ENCODE measurements at places on chromosomes 4 and X. TPM values are rescaled to one million over a fixed set of nuclear protein-coding genes. Genes with fewer than 3 reads are reported as not detected.

- DNase-seq, result no peak
These were observed 316.2 kb downstream of the CENPC start for GRCh38 chr4:67229148-67229547.

GRCh38 chr4:118112117-118113046 lies 78.1 kb downstream of the NDST3 start:
- no peak for DNase-seq

GRCh38 chr4:13093170-13093569 lies 391.0 kb downstream of the RAB28 start:
- DNase-seq, result no peak

Gene NAP1L3
- total RNA-seq, result 0.78 TPM

Gene DMRTC1
- total RNA-seq, result not detected
